Aortic smooth muscle cell (primary cell): ENCODE measurements at places on chromosomes 3 and 15. TPM values are rescaled to one million over a fixed set of nuclear protein-coding genes. Genes with fewer than 3 reads are reported as not detected.

The GOLGA8G gene
- not detected in 2 replicates for total RNA-seq

The TMEM212 gene
- total RNA-seq: not detected in 2 replicates

The XYLB gene
- 8.1 and 9.1 TPM in 2 replicates for total RNA-seq

The TMEM158 gene
- total RNA-seq: 5.4 and 13.2 TPM in 2 replicates

The CCR1 gene
- total RNA-seq: under 0.01 and 0.13 TPM in 2 replicates

The ACKR2 gene
- total RNA-seq: 0.06 and 0.26 TPM in 2 replicates

The MUC20 gene
- total RNA-seq: 0.26 and 0.50 TPM in 2 replicates

The LINGO1 gene
- under 0.01 TPM in 2 replicates for total RNA-seq

The TMIE gene
- total RNA-seq: 0.06 and 0.13 TPM in 2 replicates

The GOLGA8O gene
- 1.6 and 3.2 TPM in 2 replicates for total RNA-seq

The PFKFB4 gene
- total RNA-seq: 6.6 and 7.6 TPM in 2 replicates

The HEG1 gene
- 81.5 and 146 TPM in 2 replicates for total RNA-seq
